ENCODE measurements at places on chromosomes 2 and 18.

GRCh38 chr2:119549241-119549640, 5.0 kb downstream of the CFAP221 start:
- peak; percentile 89 for DNase-seq

- DNase-seq = no peak
Measured at GRCh38 chr2:71716697-71717624, 263.6 kb downstream of the DYSF start.

DNA sequence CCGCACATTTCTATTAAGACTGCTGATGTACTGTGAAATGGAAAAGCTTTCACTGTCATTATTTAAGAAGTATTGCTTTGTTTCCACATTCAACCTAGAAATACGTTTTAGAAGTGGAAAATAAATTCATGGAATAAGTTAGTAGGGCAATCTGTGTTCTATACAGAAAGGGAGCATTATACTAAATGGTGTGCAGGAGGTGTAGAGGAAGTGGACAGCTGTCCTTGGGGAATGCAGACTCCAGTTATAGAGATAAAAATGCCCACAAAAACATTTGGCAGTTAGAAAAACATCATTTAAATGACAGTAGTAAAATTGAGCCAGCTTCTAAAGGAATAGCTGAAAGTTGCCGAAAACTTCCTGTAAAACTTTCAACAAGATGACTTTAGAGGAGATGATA, 46.8 kb downstream of the PIK3C3 start:
- DNase-seq = no peak

GRCh38 chr18:9712611-9713010, 4.5 kb downstream of the RAB31 start:
- no peak for DNase-seq

Measured in DMS 273 treated with DMSO at 0.1 percent for 48 hours (cell line).